NCI-H1417 treated with DMSO at 0.1 percent for 48 hours (cell line): ENCODE measurements at places on chromosomes 4 and X.

- DNase-seq, result no peak
Observed at GRCh38 chr4:100960232-100960631, 387.1 kb downstream of the PPP3CA start.

GRCh38 chr4:149277705-149278104 is 537.9 kb downstream of the IQCM start:
- no peak for DNase-seq

GRCh38 chr4:16079046-16079445 is 4.8 kb downstream of the PROM1 start:
- DNase-seq, result no peak

- no peak for DNase-seq
Observed at GRCh38 chrX:85065512-85066198, 62.0 kb downstream of the APOOL start.

DNA sequence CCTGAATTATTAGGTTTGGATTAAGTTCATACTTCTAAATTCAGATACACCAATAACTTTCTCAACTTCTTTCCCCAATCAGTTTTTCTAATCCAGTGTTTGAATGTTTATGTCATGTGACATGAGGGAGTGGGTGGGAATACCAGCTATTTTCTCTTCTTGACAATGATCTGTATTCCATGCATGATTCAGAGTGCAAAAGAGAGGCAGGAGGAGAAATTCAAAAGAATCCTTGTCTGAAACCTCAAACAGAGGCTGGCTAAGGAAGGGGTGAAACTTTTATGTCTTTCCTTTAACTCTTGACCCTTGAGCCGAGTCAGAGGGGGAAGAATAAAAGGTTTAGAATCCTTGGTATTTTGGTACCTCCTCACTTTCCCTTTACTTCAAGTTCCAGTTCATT is 544.7 kb downstream of the SPRY1 start:
- DNase-seq, result no peak

DNA sequence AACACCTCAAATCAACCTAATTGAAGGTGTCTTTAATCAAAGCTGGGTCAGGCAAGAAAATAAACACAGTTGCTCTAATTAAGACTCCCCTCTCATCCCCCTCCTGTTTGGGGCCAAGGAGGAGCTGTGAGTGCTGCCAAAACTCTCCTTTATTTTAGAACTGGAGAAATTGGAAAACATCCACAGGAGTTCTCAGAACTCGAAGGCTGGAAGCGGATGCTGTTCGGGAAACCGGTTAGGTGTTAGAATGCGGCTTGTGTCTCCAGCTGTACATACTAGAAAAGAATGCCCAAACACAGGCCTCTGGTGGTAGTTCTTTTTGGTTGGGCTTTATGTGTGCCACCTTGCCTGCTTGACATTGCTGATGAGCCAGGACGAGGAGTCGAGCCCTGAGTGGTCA is 118.2 kb downstream of the GPR143 start:
- no peak for DNase-seq

- DNase-seq, result no peak
Observed at GRCh38 chr4:98653890-98654867, 4.2 kb downstream of the TSPAN5 start.

DNA sequence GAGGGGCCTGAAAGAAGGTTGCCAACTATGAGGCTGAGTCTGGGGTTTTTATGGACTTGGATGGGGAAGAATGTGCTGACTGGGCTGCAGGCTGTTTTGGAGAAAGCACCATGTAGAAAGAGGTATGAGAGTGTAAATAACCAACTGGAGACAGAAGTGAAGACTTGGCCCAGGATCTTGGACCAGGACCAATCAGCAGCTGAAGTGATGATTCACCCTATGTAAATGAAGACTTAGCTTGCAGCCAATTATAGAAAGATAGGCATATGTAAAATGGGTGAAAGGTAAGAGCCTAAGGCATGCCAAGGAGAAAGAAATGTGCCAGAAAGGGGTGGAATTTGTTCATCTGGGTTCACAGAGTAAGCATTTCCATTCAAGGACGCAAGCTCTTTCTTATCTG is 856.7 kb upstream of the PRKX start:
- no peak for DNase-seq

- no peak for DNase-seq
Observed at GRCh38 chr4:36326476-36327029, 45.1 kb downstream of the DTHD1 start.

DNA sequence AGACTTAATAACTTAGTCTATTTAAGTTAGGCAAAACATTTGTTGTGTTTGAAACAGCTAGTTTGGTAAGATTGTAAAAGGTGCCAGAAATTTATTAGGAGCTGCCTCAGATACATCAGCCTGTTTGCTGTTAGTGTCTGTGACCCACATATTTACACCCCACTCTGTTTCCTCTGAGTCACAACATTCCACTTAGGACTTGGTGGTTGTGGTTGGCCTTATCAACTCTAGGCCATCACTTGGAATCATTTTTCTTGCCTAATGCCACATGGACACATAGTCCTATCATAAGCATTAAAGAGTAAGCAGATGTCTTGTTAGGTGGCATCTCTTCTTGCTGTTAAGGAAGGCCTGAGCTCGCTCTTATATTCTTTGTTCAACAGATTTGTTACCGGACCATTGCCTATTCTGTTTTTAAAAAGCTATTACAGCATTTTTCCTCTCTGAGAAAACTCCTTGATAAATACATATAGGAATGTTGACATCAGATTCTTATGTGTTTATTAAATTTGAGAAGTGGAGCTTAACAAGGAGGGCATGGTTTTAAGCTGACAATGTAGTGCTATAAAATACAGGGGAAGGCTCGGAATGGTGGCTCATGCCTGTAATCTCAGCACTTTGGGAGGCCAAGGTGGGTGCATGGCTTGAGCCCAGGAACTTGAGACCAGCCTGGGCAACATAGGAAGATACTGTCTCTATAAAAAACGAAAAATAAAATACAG is 51.2 kb upstream of the PGRMC2 start:
- no peak for DNase-seq

- DNase-seq, result no peak
Observed at GRCh38 chrX:14776901-14777300, 96.0 kb downstream of the FANCB start.

DNA sequence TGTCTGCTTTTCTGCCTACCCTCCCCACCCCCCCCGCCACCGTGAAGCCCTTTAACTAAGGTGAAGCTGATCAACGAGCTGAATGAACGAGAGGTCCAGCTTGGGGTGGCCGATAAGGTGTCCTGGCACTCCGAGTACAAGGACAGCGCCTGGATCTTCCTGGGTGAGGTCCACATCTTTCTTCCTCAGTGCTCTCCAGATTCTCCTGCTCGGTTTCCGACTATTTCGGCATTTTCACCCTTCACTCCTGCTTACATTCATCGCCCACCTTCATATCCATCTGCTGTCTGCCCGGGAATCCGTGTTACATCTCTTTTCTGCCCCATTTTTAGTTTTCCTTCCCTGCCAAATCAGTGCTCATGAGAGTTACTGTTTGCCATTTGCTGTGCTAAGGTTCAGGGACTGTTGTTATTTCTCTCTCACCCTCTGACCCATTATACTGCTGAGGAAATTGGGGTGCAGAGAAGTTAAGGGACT is 459 bp downstream of the RBMX2 start:
- DNase-seq, result no peak

- DNase-seq, result no peak
Observed at GRCh38 chr4:176499518-176499917, 179.8 kb downstream of the SPCS3 start.

GRCh38 chrX:7218321-7219152 is 70.6 kb upstream of the PUDP start:
- DNase-seq, result no peak

DNA sequence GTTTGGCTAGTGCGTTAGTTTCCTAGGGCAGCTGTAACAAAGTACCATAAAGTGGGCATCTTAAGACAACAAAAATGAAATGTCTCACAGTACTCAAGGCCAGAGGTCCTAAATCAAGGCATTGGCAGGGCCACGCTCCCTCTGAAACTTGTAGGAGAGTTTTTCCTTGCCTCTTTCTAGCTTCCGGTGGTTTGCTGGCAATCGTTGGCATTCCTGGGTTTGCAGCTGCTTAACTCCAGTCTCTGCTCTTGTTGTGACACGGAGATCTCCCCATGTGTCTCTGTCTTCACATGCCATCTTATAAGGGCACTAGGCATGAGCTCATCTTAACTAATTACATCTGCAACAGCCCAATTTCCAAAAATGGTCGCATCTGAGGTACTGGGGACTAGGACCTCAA is 362.0 kb upstream of the BOD1L1 start:
- no peak for DNase-seq

- no peak for DNase-seq
Observed at GRCh38 chr4:97153042-97153441, 990.2 kb downstream of the STPG2 start.

GRCh38 chr4:183984566-183984965 is 79.5 kb downstream of the STOX2 start:
- no peak for DNase-seq

DNA sequence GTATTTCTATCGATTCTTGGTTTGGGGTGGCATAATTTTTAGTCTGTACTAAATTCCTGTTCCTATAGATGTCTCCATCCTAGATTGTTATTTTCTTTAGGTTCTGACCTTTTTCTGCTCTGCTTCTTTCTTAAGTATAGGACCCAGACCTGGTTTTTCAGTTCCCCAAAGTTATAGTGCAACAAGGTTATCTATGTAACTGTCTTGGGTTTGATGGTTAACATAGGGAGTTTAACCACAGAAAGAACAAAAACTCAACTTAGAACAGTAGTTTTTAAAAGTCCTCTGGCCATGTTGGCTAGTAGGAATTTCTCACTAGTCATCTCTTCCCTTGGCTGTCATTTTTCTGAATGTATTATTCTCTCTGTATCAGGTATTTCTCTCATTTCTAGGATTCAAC is 38.8 kb upstream of the MAD2L1 start:
- no peak for DNase-seq
